ENCODE measurements at places on chromosomes 7 and 10.

DNA sequence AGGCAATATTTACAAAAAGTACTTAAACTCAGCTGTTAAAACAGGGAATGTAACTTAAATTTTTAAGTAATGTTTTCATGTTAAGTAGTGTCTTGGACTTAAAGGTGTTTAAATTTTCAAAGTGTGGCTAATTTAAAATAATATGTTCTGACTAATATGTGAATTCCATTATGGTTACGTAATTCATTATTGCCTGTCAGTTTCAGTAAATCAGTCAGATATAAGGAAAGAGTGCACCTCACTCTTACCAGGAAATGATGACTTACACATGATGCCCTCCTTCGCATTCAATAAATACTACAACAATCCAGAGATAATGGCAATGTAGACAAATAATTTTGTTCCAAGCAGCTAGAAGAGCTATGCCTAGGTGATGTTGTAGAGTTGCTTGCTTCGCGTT, 69.0 kb upstream of the WNT16 start:
- no peak for DNase-seq

DNA sequence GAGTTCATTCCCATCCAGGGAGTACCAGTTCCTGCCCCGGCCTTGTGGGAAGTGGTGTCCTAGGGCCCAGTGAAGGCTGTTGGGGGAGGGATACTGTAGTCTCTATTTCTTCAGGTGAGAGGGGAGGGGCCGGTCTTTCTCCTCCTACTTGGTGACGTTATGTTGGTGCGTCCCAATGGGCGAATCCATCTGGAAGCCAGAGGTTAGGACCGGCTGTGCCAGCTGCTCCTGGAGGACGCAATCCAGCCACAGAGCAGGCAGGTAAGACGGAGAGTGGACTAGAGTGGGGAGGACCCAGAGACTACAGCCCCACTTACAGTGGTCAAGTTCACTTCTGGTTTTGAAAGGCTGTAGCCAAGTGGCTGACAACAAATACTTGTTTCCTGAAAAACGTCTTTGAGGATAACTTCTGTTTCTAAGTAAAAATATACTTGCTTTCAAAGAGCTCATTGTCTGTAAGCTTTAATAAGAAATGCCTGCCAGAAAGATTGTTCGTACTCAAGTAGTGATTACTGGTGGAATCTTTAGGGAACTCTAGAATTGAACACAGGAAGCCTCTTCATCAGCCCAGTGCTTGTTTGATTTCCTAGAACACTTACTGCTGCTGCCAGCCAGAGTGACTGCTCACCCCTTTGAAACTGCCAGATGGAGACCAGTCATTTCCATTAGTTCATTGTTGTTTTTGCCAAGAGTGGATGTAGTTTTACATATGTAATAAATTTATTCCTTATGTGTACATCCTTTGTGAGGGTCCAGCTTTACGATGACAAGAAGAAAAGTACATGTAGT, 25.4 kb downstream of the RBM33 start:
- DNase-seq = no peak

GRCh38 chr7:3154881-3155494, 111.3 kb upstream of the CARD11 start:
- DNase-seq = no peak

GRCh38 chr7:81869670-81870069, 99.8 kb upstream of the HGF start:
- no peak for DNase-seq

- no peak for DNase-seq
Observed at GRCh38 chr10:19412531-19412930, 363.9 kb downstream of the MALRD1 start.

- DNase-seq = no peak
Observed at GRCh38 chr10:92999191-92999590, 61.4 kb upstream of the CYP26C1 start.

- no peak for DNase-seq
Observed at GRCh38 chr10:78981257-78981969, 87.4 kb upstream of the ZMIZ1 start.

GRCh38 chr7:28036696-28037095, 143.9 kb downstream of the JAZF1 start:
- no peak for DNase-seq

DNA sequence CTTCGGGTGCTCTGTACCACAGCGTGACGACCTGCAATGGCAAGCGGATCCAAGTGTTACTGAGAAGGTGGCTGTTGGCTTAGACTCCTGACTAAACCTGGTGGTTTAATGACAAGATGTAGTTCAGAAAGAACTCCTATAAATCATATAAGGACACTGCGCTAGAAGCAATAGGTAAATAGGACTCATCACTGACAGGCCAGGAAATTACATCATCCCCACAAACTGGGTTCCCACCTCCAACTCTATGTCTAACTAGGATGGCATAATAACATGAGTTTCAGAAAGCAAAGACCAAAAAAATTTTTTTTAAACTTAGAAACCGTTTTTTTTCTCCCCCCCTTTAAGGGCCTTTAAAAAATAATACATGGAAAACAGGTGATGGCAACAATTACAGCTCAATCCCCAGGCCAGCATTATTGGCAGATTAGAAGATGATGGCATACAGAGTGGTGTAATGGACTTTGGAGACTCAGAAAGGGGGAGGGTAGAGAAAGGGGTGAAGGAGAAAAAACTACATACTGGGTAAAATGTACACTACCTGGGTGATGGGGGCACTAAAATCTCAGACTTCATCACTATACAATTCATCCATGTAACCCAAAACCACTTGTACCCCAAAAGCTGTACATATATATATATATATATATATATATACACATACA, 81.4 kb upstream of the FAM133B start:
- no peak for DNase-seq

DNA sequence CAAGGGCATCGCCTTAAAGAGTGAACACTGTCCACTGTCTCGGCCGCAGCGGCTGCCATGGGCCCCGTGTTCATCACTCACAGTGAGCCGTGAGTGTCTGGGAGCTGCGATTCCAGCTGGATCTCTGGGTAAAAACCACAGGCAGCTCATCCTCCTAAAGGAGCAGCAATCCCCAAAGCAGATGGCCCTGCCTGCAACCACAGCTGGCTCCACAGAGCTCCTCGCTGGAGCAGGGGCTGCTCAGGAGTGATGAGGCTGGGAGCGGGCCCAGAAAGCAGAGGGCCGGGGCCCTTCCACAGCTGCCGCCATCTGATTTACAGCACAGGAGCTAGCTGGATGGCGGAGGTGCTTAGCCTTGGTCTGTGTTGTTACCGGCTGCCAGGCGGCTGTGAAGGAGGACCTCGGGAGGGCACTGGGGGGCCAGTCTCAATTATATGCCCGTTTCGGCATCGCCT, 6.6 kb upstream of the TMEM184A start:
- DNase-seq = no peak

GRCh38 chr10:27145937-27146336, 8.2 kb downstream of the YME1L1 start:
- no peak for DNase-seq

DNA sequence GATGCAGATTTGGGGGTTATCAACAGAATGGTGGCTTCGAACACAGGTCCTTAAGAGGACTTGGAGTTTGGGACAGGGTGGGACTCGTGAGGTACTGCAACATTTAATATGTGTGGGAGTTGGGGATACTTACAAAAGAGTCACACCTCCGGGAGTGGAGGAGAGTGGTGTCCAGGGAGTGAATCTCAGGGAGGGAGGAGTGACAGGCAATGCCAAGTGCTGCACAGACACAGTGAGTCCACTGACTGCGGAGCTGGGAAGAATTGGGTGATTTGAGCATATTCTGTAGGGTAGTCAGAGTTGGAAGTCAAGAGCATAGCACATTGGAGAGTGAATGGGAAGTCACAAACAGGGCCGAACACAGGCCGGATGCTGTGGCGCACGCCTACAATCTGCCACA, 5.1 kb downstream of the UBE3C start:
- no peak for DNase-seq

DNA sequence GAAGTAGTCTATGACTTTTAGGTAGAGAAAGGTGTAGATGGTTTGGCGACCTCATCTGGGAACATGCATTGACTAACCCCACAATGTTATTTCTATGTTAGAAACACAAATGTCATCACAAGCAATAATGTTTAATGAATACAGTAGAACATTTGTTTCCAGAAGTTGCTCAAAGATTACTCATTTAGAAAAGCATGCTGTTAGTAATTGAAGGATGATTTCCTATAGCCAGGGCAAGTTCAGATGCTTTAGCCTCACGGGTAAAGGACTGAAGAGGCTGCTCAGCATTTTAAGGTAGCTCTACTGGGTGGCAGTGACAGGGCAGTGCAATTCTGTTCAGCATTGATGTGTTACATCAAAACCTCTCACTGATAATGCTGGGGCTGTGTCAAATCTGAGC, 199.3 kb upstream of the FZD1 start:
- DNase-seq = no peak

DNA sequence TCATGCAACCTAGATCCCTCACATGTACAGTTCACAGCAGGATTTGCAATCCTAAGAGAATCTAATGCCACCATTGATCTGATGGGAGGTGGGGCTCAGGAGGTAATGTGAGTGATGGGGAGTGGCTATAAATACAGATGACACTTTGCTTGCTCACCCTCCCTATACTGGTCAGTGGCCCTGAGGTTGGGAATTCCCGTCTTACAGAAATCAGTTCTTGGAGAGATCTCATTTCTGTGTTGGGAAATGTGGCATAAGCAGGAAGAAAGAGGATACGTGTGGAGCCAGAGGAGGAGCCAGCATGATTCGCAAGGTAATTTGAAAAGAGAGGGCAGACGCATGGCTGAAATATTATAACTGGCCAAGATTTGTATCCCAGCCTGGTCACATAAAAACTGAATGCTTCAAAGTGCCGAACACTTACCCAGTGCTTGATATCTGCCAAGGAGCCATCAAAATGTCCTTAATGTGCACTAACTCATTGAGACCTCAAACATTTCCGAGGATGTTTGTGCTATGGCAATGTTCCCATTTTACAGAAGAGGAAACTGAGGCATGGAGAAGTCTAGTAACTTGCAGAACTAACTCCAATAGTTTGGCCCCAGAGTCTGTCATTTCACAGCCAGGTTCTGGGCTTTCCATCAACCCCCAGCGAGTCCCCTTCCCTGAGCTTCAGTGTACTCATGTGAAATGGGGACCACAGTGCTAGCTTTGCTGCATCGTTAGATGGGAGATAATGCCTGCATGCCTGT, 5.5 kb upstream of the IKZF1 start:
- DNase-seq = no peak

DNA sequence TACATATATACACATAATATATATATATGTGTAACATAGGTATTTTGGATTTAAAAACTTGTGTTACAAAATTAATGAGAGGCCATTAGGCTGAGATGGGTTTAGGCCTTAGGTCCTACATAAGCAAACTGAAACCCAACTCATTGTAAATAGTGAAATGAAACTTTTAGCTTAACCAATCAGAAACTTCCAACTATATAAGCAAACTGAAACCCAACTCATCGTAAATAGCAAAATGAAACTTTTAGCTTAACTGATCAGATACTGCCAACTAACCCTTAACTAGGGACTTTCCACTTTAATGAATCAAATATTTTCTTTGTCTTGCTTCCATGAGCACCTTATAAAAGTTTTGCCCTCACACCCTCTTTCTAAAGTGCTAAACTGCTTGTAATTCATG, 17.3 kb upstream of the SAMD9L start:
- DNase-seq = no peak

DNA sequence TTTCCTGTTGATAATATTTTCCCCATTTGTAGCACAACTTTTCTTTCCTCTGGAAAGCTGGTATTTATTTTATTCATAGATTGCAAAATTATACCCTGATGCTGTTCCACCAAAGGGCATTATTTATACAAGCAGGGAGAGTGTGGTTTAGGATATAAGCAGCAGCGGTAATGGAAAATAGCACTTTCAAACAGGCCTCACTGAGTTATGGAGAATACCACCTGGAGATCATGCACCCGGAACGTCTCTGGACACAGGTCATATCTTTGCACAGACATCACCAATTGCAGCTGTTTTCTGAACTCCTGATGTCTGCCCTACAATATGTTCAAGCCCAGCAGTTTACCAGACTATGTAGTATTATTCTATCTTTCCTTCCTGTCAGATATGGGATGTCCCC, 2.0 kb upstream of the CALD1 start:
- no peak for DNase-seq

GRCh38 chr7:50146692-50147091, 53.6 kb upstream of the ZPBP start:
- DNase-seq = no peak

- no peak for DNase-seq
Observed at GRCh38 chr7:2754086-2754485, 66.1 kb downstream of the AMZ1 start.

GRCh38 chr10:93806903-93807302, 49.2 kb downstream of the LGI1 start:
- DNase-seq = no peak

DNA sequence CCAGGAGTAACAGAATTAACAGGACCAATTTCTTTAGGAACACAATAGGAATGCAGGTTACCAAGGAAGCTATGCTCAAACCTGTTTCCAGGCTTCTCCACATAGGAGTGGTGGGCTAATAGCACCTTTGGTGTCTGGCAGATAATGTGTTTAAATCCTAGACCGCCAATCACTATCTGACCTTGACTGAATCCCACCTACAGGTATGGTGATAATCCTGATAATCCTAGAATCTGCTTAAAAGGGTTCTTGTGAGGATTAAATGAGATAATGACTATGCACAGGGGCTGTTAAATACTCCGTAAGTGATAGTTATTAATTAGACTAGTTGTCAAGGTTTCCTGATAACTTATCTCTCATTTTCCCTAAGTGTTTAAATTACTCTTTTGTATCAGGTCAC, 81.2 kb downstream of the EPC1 start:
- no peak for DNase-seq

DNA sequence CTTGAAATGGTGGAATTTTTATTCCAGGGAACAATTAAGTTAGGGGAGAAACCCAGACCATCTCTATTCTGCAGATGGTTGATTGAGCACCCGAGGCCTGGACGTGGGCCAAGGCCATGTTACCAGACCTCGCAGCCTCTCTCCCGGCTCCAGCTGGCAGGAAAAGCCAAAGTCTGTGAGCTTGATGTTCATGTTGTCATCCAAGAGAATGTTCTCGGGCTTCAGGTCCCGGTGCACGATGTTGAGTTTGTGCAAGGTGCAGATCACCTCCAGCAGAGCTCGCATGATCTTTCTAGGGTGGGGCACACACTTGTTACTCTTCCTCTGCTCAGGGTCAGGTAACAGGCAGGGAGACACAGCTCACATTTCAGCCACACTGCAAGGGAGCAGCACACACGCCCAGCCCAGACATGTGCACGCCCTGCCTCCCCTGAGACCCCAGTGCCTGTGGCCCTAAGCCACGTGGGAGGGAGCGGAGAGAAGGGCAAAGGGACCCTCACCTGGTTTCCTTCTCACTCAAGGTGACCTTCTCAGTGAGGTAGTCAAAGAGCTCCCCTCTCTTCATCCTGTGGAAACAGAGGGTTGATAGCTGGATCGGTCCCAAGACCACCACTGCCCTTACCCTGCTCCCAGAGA, 9.5 kb downstream of the PHKG1 start:
- DNase-seq = no peak
